ENCODE measurements at places on chromosomes 4 and X.

- DNase-seq: no peak
These were observed 324.7 kb upstream of the FAM47C start for GRCh38 chrX:36683507-36683906.

- no peak for DNase-seq
These were observed 112.6 kb downstream of the GABRA2 start for GRCh38 chr4:46277165-46277951.

DNA sequence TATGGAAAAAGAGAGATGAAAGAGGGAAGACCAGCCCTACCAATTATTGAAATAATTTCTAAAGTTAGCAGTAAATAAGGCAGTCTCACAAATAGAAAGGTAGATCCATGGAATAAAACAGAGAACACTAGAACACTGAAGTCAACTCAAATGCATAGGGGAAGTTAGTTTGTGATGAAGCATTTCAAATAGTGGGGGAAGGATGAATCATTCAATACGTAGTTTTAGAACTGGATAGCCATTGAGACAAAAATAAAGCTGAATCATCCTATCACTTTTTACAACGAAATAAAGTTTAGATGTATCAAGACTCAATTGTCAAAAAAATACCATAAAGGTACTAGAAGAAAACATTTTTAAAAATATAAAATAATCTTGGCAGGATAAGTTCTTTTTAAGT is 143.2 kb upstream of the DGKK start:
- no peak for DNase-seq

- no peak for DNase-seq
These were observed 54.6 kb upstream of the EOLA2 start for GRCh38 chrX:149992918-149993317.

- no peak for DNase-seq
These were observed 144.6 kb downstream of the AMELX start for GRCh38 chrX:11437642-11438379.

- peak; percentile 70 for DNase-seq
These were observed at the start of gene TMSB4X for GRCh38 chrX:12974796-12975669. TMSB4X (plus strand) TSS chrX:12975110.

GRCh38 chr4:183722731-183723560 is 63.9 kb downstream of the TRAPPC11 start:
- peak; percentile 86 for DNase-seq

DNA sequence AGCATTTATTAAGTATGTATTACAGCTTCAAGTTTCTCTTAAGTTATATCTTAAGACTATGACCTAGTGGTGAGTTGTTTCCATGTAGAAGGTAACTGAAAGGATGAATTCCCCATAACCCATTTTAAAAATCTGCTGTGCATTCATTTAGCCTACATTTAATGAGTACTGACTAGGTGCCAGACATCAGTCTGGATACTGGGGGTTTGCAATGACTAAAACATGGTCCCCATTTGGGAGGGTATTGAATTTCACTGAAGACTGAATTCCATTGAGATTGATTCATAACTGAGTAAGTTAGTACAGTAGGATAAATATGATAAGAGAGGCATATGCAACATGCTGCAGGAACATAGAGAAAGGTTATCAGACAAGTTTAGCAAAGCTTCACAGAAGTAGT is 241.5 kb downstream of the FRAS1 start:
- no peak for DNase-seq

DNA sequence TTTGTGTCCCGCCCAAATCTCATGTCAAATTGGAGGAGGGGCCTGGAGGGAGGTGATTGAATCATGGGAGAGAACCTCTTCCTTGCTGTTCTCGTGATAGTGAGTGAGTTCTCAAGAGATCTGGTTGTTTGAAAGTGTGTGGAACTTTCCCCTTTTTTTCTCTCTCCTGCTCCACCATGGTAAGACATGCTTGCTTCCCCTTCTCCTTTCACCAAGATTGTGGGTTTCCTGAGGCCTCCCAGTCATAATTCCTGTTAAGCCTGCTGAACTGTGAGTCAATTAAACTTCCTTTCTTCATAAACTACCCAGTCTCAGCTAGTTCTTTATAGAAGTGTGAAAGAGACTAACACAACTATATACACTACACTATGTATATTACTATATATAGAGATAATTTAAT is 697.8 kb upstream of the HS3ST1 start:
- DNase-seq: no peak

- DNase-seq: no peak
These were observed 427.2 kb downstream of the FAT4 start for GRCh38 chr4:125741825-125742452.

GRCh38 chr4:15883610-15884243 is 54.8 kb downstream of the FGFBP1 start:
- DNase-seq: no peak

- no peak for DNase-seq
These were observed 5.5 kb upstream of the NR3C2 start for GRCh38 chr4:148447681-148448080.

GRCh38 chrX:124406294-124407014 is 60.1 kb downstream of the SH2D1A start:
- peak; percentile 25 for DNase-seq

DNA sequence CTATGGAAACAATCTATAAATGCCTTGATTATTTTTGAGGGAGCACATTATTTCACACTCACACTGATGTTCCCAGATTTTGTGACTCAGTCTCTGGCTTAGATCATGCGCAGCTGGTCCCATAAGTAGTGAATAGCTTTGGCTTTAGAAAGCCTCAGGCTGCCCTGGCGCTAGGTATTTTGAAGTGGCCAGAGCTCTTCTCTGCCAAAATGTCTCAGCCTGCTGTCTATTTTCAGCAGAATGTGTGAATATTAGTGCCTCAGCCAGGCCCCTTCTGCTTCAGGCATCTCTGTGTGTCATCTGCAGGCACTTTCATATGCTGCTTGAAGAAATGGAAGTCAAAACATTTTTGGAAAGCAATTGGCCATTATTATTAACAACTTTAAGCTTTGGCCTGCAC is 931.0 kb upstream of the INTU start:
- no peak for DNase-seq

GRCh38 chrX:6372981-6373380 is 144.3 kb upstream of the NLGN4X start:
- no peak for DNase-seq

GRCh38 chrX:17590892-17591740 is 146.2 kb upstream of the SCML1 start:
- peak; percentile 53 for DNase-seq

DNA sequence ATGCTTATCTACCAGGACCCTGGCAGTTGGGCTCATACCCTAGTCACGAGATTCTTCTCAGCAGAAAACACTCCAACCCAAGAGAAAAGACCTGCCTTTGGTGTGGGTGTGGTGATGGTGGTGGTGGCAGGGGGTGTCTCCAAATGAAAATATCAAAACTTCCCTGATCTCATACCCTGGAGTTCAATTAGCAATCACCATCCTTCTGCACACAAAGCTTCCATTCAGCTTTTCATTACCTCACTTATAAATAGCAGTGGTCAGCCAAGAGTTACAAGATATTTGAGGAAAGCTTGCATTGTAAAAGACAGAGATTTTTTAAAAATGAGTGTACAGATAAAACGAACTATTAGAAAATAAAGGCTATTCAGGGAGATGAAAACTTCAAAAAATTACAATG is 580.8 kb upstream of the MAGEB2 start:
- no peak for DNase-seq

GRCh38 chrX:107674480-107675364 is 46.4 kb downstream of the PRPS1 start:
- no peak for DNase-seq

DNA sequence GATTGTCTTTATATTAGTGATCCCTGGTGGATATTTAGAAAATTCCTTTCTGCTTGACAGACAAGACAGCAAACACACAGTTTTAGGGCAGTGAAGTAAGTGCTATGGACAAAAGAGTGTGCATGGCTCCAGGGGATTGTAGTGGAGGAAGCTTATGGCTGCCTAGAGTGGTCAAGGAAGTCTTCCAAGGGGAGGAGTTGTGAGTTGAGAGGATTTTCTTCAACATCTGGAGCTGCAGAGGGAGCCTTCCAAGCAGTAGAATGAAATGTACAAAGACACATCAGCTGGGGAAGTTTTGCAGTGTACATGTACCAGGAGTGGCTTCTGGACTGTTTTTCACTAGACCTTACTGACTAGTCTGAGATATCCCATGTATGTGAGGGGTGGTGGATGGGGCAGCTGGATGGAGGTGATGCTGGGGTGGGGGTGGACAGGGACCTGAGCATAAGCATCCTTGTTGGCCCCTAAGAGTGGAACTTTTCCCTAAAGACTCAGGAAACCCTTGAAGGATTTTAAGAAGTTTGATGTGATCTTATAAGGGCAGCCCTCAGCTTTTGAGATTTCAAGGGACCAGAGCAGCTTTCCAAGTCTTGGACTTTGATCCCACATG is 160.5 kb upstream of the TAPT1 start:
- DNase-seq: no peak

DNA sequence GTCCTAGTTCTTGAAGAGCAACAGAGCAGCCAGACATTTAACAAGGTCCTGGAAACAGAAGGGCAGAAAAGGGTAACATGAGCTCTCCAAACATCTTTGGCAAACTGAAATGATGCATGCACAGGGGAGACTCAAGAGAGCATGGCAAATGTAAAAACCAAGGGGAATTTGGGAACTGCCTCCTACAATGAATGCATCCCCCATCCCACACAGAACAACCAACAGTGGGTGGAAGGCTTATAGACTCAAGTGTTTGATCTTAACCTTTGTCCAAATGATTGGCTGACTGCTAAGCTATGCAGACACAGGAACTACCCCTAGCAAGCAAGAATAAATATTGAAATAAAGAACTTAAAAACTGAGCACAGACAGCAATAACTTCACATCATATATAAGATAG is 74.4 kb downstream of the CENPC start:
- no peak for DNase-seq

- no peak for DNase-seq
These were observed 498.4 kb downstream of the PACRGL start for GRCh38 chr4:21198683-21199082.

- DNase-seq: peak; percentile 19
These were observed 45.8 kb upstream of the ARSJ start for GRCh38 chr4:114025176-114025777.

- peak; percentile 14 for DNase-seq
These were observed 67.8 kb downstream of the WFS1 start for GRCh38 chr4:6337331-6337935.

- no peak for DNase-seq
These were observed 819 bp downstream of the PDLIM3 start for GRCh38 chr4:185534511-185534865.

GRCh38 chrX:72296991-72297390 is 8.7 kb downstream of the CITED1 start:
- DNase-seq: no peak

DNA sequence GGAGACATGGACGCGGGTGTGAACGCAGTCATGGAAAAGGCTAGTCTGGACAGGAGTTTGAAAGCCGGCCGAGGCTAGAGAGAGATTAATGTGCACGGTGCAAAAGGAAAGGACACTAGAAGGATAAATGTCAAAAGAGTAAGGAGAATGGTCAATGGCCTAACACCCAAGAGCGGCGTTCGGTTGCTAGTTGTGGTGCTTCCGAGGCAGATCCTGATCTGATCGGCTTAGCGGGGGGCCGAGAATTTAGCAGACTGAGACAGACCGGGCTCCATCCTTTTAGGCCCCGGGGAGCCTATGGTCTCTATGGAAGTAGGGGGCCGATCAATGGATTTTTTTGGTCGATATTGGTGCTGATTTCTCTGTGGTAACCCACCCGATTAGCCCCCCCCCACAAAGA is 6.9 kb downstream of the GAGE10 start:
- DNase-seq: no peak

- DNase-seq: no peak
These were observed 35.7 kb upstream of the EGFL6 start for GRCh38 chrX:13533726-13534125.

DNA sequence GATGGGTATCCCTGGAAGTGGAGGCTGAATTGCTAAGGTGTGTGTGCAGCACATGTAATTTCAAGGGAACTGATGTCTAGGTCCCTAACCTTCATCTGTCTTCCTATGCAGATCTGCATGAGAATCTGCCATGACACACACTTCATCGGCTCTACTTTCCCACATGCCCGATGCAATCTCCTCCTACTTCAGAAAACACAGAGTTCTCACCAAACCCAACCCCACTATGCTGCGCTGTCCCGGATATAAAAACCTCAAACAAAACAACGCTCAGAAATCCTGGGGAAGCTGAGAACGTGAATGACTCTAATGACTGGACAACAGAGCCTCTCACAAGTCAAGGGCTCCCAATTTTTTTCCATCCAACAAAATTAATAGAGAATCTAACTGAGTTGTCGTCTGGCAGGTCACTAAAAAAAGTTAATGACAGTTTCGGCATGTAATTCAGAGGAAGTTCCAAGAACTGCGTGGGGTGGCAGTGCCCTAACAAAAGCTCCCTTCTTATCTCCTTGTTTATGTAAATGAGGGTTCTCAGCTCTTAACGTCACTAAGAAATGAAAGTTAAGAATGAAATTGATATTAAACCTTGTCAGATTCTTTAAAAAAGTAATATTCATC is 39.0 kb downstream of the STX18 start:
- DNase-seq: no peak

DNA sequence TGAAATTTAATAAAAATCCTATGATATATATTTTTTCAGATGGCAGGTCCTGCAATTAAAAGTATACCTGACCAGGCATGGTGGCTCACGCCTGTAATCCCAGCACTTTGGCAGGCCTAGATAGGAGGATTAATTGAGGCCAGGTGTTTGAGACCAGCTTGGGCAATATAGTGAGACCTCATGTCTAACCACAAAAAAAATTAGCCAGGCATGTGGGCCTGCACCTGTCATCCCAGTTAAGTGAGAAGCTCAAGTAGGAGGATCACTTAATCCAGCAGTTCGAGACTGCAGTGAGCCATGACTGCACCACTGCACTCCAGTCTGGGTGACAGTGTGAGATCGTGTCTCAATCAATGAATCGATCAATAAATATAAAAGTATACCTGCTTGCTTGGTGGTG is 2.5 kb downstream of the OCIAD2 start:
- DNase-seq: no peak

GRCh38 chr4:138428611-138429010 is 186.5 kb upstream of the SLC7A11 start:
- DNase-seq: no peak

Data from NCI-H510A treated with DMSO at 0.1 percent for 48 hours (cell line).